ENCODE measurements at places on chromosomes 16 and 17.

- no peak for DNase-seq
Measured at GRCh38 chr16:12793120-12793864, 10.4 kb downstream of the CPPED1 start.

DNA sequence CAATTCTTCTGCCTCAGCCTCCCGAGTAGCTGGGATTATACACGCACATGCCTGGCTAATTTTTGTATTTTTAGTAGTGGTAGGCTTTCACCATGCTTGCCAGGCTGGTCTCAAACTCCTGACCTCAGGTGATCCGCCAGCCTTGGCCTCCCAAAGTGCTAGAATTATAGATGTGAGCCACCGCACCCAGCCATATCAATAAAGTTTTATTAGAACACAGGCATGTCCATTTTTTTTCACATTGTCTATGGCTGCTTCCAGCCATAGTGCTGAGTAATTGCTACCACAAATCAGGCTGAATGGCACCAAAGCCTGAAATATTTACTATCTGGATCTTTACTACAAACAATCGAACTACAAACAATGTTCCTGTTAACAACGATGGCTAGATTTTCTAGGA is 114.4 kb upstream of the IRX6 start:
- DNase-seq = no peak

DNA sequence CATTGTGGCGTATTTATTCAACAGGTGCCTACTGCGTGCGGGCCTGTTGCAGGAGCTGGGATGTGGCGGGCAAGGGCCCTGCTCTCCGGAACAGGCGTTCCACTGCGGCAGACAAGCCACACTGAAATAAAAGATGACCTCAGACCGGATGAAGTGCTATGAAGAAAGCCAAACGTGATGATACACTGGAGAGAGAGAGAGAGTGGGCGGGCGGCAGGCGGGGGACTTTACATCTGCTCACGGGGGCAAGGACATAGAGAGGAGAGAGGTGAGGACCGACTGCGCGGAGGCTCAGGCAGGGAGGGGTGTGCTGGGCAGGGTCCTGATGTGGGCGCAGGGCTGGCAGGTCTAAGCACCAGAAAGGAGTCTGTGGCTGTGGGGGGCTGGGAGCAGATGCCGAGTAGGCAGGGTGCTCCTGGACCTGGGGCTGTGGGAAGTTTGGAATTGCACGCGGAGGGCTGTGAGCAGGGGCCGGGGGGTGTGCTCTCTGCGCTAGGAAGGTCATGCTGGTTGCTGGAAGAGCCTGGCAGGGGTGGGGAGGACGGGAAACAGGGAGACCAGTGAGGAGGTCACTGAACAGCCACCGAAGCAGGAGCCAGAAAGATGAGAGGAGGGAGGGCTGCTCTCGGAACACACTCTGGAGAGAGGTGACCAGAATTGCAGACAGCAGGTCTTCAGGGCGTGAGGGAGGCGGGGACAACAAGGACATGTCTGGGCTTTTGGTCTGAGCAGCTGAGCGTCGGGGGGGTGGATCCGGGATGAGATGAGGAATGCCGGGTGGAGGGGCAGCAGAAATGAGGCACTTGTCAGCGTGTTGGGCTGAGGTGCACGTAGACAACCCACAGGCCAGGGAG is 9.9 kb downstream of the MXRA7 start:
- DNase-seq = no peak

DNA sequence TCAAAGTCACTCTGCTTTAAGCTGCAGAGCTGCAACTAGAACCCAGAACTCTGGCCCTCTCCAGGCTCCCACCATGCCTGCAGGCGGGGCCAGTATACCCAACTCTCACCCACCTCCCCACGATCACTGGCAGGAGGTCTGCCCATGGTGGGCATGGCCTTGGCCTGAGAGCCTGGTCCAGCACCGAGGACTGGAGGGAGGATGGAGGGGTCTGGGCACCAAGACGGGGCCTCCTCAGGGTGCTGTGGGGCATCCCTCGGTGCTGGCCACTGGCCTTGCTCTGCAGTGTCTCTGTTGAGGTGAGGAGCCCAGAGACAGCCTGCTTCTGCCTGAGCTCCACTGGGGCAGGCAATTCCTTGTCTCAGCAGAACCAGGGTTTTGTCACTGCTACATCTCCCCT is 1.5 kb upstream of the KRT16 start:
- no peak for DNase-seq

DNA sequence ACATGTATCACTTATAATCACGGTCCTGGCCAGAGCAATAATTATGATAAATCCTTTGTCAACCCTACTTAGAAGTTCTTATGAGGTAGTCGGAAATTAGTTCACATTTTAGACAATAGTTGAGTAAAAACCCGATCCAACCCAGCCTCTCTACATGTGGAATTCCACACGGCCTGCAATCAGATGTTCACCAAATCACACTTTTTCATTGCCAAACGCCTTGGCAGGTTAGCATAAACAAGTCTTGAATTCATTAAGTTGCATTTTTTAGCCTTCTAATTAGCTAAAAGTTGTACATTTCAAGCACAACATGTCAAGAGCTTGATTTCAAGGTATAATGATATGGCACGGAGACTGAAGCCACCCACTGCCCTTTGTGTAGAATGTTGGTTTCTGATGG is 65.3 kb downstream of the FOXL1 start:
- DNase-seq = no peak
